ENCODE measurements at places on chromosomes 7 and 10.
A peak's percentile ranks its signal among the peaks of the same experiment; 100 is the strongest.

DNA sequence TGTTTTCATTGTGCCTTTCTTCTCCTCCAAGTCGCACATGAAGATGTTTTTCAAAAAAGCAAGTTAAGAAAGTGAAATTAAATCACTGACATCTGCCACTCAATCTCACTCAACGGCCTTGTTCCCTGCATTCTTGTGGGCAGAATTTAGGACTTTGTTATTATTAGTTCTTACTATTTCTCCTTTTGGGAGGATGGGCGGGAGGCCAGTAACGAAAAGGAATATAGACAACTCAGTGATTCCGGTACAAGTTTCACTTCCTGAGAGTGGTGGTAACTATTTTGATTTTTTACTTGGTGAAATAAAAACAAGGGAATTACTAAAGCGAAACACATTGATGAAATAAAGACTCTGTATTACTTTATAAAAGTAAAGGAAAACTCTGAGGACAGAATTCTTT is 231.9 kb upstream of the HABP2 start:
- no peak for DNase-seq

- no peak for DNase-seq
Observed at GRCh38 chr7:67823345-67823744, 826.7 kb downstream of the TYW1 start.

GRCh38 chr10:7547206-7547605 is 119.6 kb downstream of the ITIH5 start:
- DNase-seq: no peak

DNA sequence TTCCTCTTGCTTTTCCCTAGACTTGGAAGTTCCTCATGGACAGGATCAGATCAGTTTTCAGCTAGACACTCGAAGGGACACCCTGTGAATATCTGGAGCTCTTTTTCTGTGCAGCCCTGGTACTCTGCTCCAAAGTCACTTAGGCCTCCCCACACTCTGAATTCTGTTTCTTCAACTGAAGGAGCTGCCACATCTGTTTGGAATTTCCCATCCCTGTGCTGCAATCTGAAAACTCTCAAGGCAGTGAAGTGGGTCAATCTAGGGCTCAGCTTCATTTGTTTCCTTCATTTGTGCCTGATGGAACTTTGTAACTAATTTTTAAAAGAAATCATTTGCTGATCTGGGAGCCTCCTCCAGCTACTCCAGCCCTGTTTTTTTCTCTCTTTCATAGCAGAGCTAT is 9.6 kb downstream of the EPC1 start:
- DNase-seq: no peak

GRCh38 chr10:95217476-95217875 is 23.4 kb downstream of the ACSM6 start:
- DNase-seq: no peak

DNA sequence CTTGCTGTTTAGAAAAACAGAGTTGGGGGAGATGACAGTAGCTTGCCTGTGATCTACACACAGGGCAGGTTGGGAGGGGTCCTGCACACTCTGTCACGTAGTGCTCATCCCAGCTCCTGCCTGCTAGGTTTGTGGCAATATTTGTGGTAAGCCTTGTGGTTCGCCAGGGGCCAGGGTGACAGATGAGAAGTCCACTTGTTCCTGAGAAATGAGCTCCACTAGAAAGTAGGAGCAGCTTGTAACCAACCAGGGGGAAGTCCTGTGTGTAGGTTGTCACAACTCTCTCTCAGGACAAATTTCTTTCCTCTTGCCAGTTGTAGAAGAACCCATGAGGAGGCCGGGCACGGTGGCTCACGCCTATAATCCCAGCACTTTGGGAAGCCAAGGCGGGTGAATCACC is 147.0 kb downstream of the TCF7L2 start:
- no peak for DNase-seq

DNA sequence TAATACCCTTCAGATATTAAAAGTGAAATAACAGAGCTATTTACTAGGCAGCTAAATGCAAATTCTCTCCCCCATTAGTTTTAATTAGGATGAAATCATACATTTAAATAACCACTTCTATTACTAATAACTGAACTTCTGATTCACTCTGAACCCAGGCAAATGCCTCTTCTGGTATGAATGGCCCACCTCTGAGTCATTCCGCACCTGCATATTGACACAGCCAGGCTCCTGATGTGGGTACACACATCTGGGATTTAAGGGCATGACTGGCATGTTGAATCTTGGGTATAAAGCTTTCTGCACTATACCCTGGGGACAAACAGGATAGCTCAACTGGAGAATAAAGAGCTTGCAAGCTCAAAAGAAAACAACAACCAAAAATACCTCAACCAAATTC is 140.9 kb downstream of the AUTS2 start:
- no peak for DNase-seq

DNA sequence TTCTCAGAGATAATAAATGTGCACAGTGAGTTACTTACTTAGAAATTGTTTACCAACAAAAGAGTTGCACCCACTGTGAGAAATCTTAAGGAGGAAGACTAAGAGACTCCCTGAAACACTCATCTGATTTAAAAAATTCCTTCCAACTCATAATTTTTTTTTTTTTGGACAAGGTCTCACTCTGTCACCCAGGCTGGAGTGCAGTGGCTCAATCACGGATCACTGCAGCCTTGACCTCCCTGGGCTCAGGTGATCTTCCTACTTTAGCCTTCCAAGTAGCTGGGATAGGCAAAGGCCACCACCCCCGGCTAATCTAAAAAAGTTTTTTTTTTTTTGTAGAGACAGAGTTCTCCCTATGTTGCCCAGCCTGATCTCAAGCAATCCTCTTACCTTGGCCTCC is 36.0 kb downstream of the MALSU1 start:
- no peak for DNase-seq

- DNase-seq: no peak
Observed at GRCh38 chr10:69389827-69390490, 26.8 kb downstream of the TACR2 start.

- no peak for DNase-seq
Observed at GRCh38 chr7:12814107-12814506, 126.7 kb downstream of the ARL4A start.

DNA sequence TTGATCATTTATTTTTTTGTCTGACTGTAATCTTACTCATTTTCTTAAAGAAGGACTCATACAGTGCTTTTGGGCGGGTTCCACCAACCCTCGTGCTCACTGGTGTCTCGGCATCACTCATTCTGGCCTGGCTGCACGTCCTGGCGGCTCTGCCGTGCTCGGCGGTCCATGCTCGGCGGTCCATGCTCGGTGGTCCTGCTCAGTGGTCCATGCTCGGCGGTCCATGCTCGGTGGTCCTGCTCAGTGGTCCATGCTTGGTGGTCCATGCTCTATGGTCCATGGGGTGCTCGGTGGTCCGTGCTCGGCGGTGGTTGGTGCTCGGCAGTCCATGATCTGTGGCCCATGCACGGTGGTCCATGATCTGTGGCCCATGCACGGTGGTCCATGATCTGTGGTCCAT is 72.5 kb downstream of the WDR37 start:
- no peak for DNase-seq

- no peak for DNase-seq
Observed at GRCh38 chr7:106824458-106824857, 40.6 kb upstream of the PIK3CG start.

DNA sequence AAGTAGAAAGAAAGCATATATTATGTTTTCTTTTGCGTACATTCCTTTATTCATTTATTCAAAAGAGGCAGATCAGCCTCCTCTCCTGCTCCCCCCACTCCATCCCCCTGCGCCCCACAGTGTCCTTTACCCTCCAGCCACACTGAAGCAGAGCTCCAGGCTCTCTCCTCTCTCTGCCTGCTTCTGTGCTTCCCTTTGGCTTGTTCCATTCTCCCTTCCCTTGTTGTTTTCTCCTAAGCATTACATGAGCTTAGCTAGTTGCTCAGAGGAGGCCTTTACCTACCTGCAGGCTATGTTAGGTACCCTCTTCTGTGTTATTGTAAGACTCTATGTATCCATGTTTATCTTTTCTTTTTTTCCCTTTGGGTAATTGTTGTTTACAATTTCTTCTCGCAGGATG is 27.4 kb downstream of the CNNM2 start:
- no peak for DNase-seq

GRCh38 chr7:8125680-8126444 is 136.1 kb downstream of the ICA1 start:
- no peak for DNase-seq

GRCh38 chr7:88432301-88432700 is 125.6 kb upstream of the STEAP4 start:
- DNase-seq: no peak

- DNase-seq: no peak
Observed at GRCh38 chr7:132897093-132897687, 184.7 kb downstream of the CHCHD3 start.

- no peak for DNase-seq
Observed at GRCh38 chr10:110495731-110496552, 1.8 kb upstream of the DUSP5 start.

GRCh38 chr10:133279326-133280226 is 2.9 kb upstream of the ADAM8 start:
- no peak for DNase-seq

DNA sequence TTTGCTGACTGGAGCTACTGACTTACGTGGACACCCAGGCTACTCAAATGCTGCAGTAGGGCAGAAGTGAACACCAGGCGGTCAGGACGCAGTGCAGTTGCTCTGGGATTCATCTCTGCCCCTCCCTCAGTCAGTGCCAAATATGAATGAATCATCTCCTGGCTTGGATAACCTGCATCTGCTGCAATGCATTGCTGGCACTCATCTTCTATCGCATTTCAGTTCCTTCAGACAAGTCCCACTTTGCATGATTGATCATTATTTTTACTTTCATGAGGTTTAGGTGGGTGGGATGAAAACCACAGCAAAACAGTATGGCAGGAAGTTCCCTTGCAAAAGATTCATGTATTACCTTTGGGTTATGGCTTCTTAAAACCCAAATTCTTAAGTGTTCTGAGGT is 224.6 kb upstream of the NRP1 start:
- no peak for DNase-seq

DNA sequence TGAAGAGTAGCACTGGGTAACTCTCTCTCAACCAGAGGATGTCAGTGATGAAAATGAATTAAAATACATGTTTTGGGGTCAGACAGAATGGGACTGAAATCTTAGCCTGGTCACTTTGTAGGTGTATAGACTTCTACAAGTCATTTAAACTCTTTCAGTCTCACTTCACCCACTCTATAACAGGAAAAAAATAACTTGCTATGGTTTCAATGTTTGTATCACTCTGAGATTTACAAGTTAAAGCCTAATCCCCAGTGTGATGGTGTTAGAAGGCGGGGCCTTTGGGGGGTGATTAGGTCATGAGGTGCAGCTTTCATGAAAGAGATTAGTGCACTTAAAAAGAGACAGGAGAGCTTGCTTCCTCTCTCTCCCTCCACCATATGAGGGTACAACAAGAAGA is 134.8 kb downstream of the INHBA start:
- no peak for DNase-seq

- no peak for DNase-seq
Observed at GRCh38 chr10:91761721-91762120, 36.5 kb upstream of the TNKS2 start.

DNA sequence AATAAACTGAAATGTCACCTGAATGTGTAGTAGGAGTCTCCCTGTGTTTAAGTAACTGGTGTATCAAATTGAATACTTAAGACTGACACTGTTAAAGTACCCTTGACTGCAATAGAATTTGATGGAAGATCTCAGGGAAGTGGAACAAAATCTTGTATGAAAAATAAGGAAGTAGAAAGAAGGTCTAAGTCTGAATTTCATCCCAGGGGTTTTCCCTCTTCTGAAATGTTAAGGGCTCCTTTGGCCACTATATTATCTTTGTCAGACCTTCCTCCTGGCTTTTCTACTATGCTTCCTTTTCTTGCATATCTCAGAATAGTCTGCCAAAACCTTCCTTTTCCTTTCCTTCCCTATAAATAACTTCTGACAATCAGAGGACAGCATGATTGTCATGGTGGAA is 59.6 kb downstream of the BLNK start:
- no peak for DNase-seq

DNA sequence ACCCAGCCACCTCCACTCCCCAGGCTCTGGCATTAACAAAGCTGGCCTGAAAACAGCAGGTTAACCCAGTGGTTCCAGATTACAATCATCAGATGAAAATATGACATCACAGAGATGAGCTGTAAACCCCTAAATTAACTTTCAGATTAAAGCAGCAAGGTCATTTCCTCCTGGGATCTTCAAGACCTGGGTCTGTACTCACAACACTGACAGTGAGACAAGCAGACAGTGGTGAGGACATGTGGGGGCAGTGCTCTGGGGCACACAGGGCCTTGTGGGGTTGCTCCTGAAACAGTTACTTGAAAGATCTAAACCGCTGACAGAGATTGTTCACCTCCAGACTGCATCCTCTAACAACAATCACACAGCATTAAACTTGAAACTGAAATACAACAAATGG is 134.1 kb downstream of the ZNF438 start:
- no peak for DNase-seq

DNA sequence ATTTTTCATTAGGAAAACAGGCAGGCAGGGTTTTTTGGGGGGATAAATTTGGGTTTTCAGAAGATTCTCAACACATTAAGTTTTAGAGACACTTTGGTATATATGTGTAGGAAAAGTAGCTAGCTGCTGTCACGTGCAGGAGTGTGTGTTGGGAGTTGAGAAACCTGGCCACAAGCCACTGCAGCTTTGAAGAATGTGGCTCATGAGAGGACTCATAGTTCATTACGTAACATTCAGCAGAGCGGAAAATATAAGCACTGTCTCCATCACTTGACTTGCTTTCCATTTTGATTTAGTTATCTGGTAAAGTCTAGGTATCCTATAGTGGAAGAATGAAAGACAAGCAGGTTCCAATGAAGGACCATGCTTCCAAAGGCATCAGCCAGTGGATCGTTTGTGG is 31.2 kb downstream of the SMNDC1 start:
- DNase-seq: no peak

DNA sequence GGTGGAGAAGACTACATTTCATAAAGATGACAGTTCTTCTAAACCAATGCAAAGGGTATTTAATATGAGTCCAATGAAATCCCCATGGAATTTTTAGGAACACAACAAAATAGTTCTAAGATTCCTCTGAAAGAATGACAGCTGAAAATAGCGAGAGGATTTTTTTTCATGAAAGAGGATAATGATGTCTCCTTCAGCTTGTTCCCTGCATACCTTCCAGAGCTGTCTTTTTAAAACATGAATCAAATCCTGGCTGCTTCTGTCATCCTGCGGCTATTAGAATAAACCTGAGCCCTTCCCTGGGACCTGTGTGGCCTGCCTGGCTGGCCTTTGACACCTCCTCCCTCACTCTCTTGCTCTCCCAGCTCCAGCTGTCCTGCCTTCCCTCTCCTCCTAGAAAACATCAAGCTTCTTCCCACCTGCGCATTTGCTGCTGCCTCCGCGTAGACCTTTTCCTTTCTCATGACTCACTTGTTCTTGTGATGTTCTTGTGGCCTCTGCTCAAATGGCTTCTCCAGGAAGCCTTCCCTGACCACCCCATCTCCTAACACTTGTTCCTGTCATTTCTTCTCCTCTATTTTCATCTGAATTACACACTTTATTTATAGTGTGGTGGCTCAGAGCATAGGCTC is 57.4 kb downstream of the EEPD1 start:
- DNase-seq: peak; percentile 41

Measured in hepatic stellate cell (primary cell).